Stimulated activated naive CD8-positive, alpha-beta T cell treated with anti-CD3 and anti-CD28 coated beads, Interleukin-15, amount 100 ng/mL, for 72 hours (primary cell): ENCODE measurements at places on chromosomes 5 and 9.

DNA sequence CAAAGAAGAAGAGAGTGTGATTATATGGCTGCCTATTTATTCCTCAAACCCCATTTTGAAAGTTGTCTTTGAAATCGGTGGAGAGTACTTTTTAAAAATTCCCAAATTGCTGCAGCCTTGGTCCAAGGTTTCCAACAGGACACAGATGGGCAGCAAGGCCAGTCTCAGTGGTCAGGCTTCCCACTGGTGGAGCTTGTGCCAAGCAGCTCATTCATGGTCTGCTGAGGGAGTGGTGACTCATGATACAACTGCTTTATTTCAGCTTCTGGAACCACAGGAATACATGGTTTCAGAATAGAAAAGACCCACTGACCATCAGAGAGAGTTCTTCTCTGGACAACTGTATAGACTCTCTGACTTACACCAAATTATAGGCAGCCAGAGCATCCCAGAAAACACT, 673.1 kb upstream of the KLF4 start:
- no peak for DNase-seq

- no peak for DNase-seq
Observed at GRCh38 chr5:142280066-142281007, 44.5 kb downstream of the SPRY4 start.

- no peak for DNase-seq
Observed at GRCh38 chr5:174514983-174515394, 209.4 kb upstream of the MSX2 start.

DNA sequence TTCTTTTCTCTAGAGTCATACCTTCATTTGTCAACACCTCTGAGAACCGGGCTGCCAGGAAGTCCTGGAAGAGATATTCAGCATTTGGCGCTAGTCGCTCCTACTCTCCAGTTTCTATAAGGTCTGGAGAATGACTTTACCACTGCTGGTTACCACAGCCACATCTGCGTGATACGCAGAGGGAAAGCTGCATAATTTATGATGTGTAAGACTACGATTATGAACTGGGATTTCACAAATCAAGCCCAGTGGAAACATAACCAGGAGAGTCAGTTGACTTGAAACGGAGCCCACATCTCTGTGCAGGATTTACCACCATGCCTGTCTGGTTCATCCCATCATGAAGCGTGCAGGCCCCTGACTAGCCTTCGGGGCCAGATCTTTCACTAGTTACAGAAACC, 72.6 kb downstream of the FGF1 start:
- DNase-seq: no peak

DNA sequence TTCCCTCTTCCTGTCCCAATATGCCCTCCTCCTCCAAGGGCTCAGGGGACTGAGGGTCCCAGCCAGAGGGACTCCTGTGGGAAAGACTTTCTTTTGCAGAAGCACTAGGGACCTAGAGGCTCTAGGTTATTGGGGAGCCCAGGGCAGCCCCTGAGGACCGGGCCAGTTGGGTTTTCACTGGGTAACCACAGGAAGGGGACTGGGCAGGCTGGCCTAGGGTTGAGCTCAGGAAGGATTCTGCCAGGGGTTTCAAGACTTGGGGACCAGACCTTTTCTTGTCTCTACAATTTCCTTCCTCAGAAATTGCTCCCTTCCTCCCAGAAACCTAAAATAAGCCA, 24.4 kb upstream of the HMCN2 start:
- no peak for DNase-seq

DNA sequence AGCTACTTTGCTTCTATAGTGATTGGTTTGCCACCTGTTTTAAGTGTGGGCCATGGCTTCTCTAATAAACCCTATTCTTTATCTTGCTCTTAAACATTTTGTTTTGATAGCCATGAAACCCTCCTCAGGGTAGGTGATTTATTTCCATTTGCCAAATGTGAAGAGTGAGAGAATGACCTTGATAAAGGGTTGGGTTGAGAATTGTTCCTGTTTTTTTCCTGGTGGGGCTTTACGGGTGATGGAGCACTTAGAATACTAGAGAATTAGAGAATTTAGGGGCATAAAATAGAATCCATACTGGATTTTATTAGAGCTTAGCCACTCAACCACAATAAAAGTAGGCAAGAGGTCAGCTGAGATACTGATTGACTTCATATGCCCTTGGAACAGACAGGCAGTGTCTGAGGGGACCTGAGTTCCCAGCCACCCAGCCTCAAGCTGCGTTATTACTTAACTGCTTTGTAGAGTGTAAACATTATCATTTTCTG, 68.9 kb downstream of the COMMD10 start:
- no peak for DNase-seq

DNA sequence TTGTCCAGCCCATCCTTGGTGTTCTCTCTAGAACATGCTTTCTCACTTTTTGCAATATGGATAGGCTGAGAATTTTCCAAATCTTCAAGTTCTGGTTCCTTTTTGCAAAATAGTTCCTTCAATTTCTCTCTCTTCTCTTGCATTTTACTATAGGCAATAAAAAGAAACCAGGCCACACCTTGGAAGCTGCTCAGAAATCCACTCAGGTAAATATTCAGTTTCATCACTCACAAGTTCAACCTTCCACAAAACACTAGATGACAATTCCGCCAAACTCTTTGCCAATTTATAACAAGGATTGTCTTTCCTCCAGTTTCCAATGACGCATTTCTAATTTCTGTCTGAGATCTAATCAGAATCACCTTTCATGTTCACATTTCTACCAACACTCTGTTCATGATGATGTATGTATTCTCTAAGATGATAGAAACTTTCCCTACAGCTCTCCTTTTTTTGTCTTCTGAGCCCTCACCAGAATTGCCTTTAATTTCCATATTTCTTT, 204.2 kb upstream of the PIK3R1 start:
- DNase-seq: no peak

GRCh38 chr9:76926324-76926741, 20.4 kb upstream of the PRUNE2 start:
- DNase-seq: no peak
